ENCODE measurements at places on chromosomes 16 and 17.

- no peak for DNase-seq
Observed at GRCh38 chr16:79267781-79268180, 332.8 kb downstream of the MAF start.

DNA sequence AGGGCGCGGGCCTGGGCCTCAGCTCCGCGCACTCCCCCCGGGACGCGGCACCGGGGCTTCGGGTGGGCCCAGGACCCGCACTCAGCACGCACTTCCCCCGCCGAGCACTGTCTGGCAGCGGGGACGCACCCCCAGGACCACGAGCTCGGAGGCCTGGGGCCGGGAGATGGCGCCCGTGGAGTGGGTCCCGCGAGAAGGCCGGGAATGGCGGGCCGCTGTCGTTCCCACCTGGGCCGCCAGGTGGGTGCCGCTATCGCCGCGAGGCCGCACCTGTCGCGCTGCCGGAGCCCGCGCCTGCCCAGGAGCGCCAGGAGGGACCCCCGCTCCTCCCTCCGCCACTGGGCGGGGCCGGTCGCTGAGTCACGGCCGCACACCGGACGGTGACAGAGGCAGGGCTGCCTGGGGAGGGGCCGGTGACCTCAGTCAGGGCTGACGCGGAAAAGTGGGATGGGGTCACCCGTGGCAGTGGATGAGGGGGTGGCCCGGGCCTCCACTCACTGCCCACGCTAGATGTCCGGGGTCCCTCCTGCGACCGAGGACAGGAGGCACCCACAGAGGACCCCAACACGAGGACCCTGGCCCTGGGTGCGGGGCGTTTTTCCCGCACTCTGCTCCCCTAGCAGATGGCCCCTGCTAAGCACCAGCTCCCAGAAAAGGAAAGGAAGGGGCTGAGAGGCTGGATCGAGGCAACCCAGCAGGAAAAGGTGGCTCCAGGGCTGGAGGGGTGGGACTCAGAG is 6.9 kb upstream of the ACTG1 start:
- DNase-seq: no peak

- peak; percentile 75 for DNase-seq
Observed at GRCh38 chr16:67966549-67967182, 1.8 kb downstream of the SLC12A4 start.

DNA sequence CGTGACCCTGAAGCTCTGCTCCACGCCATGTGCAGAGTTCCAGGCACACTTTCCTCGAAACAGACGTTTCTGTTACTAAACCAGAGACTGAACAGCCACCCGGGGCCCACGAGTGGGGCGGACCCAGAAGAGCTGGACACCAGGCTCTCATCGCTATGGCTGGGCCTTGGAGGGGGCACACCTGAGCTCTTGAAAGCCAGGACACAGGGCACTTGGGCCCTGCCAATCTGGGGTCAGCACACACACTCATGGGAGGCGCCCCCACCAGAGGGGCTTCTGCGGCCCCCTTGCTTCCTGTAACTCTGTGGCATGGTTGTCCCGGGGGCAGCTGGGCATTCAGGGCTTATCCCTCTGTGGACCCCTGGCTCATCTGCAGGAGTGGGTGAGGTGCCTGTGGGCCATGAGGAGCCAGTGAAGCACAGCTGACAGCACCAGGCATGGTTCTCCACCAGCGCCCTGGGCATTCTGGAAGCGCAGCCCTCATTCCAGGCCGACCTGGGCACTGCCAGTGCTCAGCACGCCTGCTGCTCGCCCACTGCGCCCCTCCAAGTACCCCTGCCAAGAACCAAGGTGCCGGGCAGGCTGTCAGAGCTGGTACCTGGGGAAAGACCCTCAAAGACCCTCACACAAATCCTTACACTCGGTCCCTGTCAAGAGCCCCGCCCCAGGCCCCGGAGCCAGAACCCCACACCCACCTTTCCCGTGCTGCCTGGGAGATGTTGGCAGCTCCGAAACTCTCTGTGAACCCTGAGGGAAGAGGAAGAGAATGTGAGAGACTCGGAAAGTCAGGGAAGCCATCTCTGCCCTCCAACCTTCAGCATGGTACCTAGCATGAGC is 61.1 kb downstream of the IL21R start:
- no peak for DNase-seq

DNA sequence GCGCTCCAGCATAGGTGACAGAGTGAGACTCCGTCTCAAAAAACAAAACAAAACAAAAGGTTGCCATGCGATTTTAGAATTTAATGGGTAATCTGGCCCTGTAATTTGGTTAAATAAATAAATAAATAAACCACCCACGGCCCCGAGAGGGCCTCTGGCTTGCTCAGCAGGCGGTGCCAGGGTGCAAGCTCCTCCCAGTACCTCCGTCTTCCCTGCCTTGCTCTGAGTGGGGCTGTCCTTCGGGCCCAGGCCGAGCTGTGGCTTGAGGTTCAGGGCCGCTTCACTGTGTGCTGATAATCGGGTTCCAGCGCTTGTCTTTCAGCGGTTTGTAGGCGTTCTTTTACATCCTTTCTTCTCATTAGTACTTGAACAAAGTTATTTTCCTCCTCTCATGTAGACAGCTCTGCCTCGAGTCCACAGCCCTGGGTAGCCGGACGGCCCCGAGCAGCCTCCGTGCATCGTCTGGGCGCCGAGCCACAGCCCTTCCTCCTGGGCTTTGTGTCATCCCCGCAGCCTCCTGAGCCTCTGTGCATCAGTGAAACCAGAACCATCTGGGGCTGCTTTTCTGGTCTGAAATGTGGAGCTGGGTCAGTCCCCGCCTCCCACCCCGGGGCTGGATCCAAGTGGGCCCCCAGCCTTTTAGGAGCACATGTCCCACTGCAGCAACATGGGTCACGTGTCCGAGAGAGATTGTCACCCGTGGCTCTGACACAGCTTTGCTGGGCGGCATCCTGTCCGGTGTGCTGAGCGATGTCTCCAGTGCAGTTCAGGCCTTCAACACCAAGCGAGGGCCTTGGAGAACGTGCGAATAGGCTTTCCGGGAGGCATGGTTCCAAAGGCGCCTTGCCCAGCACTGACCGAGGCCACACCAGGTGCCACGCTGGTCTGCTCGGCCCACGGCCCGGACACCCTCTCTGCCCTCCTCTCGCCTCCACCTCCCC is 157.4 kb upstream of the CHMP6 start:
- DNase-seq: peak; percentile 79

- DNase-seq: no peak
Observed at GRCh38 chr16:63983401-63983800, 1138.5 kb downstream of the CDH11 start.

DNA sequence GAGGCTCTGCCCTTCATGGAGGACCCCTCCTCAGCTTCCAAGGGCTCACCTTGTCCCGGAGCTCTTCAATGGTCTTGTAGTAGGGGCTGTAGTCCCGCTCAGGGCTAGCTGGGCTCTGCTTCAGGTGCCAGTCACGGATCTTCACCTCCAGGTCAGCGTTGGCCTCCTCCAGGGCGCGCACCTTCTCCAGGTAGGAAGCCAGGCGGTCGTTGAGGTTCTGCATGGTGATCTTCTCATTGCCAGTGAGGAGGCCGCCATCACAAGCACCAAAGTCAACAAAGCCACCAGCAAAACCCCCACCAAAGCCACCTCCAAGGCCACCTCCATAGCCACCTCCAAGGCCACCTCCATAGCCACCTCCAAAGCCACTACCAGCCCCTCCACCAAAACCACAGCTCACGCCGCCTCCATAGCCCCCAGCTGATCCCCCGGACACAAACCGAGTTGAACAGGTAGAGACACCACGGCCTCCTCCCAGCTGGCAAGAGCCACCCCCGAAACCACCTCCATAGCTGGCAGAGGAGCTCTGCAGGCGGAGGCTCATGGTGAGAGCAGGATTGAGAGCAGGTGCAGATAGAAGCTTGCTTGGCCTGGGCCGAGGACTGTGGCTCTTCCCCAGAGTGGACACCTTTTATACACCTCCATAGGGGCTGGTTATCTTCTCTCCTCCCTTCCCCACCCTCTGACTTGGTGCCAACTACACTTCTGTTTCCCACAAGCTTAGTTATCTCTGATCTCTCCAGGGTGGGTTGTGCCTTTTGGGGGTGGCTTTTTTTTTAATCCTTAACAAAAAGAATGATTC is at the start of gene KRT13:
Gene KRT13, minus strand, starts transcription at position 606 of the 802 bp plus-strand sequence. Its CDS starts 62 bp downstream, at position 544.
- DNase-seq: no peak

DNA sequence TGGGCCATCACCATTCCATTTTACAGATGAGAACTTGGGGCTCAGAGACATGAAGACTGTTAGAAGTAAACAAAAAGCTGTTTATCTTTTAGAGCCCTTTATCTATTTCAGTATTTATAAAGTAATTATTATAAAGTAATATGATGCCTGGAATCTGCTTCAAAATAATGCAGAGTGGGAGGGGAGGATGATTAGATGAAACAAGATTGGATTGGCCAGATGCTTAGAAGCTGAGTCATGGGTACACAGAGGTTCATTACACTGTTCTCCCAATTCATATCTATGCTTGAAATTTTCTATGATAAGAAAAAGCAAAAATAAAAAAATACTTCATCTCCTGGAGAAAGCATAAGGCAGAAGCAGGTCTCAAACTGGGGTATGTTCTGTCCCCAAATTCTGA is 29.4 kb downstream of the TOM1L2 start:
- DNase-seq: peak; percentile 67

- no peak for DNase-seq
Observed at GRCh38 chr16:52721331-52721730, 174.4 kb upstream of the TOX3 start.

GRCh38 chr17:4229627-4230541 is 33.9 kb downstream of the ANKFY1 start:
- peak; percentile 96 for DNase-seq

DNA sequence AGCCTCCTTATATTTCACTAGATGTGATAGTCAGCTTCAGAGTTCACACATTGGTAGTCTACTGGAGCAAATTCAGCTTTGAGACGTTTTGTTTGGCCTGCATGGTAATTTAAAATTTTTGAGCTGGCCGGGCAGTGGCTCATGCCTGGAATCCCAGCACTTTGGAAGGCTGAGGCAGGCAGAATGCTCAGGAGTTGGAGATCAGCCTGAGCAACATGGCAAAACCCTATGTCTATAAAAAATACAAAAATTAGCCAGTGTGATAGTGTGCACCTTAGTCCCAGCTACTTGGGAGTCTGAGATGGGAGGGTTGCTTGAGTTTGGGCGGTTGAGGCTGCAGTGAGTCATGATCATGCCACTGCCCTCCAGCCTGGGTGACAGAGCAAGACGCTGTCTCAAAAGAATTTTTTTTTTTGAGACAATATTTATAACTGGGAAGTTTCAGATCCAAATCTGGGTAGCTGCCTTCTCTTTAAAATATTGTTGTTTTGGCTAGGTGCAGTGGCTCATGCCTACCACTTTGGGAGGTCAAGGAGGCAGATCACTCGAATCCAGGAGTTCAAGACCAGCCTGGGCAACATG is 4.8 kb upstream of the BLMH start:
- peak; percentile 37 for DNase-seq

DNA sequence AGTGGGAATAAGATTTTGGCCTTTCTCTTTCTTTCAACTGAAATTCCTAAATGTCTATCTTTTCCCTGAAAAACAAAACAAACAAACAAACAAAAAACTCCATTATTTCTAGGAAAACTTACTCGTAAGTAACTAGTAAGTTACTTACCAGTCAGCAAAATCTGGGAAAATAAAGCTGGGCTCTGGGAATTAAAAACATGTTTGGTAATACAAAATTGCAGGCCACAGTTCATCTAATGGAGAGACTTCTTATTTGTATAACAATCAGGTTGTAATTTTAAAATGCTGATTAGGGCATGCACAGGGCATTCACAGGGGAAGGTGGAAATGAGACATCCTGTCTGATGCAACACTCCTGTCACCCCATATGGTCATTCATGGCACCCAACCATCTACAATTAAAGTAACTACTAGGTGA is 3.8 kb upstream of the WIPI1 start:
- DNase-seq: no peak

GRCh38 chr17:12547831-12548230 is 117.9 kb upstream of the MYOCD start:
- no peak for DNase-seq

DNA sequence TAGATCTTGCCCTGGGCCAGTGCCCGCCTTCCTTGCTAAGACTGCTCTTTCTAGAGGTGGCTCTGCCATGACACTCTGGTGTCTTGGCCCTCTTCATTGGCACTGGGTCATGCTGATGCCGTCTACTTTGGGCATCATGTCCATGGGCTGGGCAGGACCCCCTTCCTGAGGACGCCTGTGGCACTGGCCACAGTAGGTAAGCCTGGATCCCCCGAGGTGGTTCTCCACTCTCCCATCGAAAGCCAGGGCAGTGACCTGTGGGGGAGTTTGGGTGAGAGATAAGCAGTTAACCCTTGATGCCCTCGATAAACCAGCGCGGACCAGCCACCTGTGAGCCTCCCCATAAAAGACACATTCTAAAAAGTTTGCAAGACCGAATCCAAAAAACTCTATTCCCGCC is 20.0 kb upstream of the ITGB4 start:
- no peak for DNase-seq

Data from EL (cell line).